ENCODE measurements at places on chromosomes 6 and 20.

DNA sequence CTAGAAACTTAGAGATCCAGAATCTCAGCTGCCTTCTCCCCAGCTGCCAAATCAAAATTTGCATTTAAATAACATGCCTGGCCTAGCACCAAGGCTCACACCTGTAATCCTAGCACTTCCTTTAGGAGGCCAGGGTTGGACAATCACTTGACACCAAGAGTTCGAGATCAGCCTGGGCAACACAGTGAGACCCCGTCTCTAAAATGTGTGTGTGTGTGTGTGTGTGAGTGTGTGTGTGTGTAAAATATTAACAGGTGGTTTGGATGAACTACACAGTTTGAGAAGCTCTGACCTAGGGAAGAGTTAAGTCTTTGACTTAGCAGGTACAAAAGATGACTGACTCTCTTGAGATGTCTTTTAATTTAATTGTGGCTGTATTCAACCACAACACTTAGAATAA is 20.2 kb upstream of the CD2AP start:
- DNase-seq = no peak

DNA sequence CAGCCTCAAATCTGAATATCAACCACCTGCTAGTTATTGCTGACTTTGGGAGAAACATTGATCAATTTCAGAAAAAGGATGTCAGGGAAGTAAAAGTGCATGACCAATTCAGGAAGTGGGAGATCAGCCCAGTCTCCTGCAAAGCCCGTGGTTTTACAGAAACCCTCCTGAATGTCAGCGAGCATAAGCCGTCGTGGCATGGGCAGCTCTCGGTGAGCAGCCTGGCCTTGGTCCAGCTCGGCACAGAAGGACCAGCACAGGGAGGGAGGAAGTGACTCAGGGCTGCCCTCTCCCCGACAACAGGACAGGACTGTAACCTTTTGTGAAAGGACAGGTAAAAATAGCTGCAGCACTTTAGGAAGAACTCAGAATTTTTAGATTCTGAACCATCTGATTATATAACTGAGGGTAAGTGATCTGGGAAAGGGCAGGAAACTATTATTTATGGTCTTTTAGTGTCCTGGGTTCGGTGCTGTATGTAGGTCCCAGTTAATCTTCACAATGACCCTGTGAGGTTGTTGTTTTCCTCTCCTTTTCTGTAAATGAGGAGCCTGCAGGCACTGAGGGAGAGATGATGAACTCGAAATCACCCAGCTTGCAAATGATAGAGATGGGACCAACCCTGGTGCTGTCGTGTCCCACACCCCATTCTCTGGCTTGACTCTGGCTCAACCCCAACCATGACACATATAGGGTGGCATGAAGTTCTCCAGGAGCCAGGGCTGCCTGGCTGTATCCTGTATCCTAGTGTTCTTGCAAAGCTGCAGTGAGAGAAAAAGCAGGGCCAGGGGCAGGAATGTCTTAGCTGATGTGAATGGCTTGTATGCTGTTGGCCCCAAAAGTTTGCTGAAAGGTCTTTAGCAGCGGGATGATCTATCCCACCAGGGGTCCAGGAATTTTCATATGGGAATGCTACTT is 37.6 kb downstream of the NRN1 start:
- no peak for DNase-seq

DNA sequence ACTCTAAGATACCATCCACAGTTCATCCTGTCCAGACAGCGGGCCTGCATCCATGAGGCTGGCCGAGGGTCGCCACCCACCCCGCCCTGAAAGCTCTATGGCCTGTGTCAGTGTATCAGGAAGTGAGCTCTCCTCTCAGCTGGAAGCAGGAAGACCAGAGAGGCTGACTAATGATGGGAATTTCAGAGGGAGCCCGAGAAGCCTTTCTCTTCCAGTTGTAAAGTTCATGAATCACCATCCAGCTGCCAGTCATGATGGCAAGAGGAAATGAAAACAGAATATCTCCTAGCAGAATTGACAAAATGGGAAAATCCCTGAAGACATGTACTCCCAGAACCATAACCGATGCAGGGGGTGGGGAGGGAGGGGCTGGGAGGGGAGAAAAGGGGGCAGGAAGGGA is 109.6 kb upstream of the RPS6KA2 start:
- no peak for DNase-seq

GRCh38 chr6:28734443-28734959 is 189.3 kb downstream of the TRIM27 start:
- no peak for DNase-seq

GRCh38 chr6:80440496-80441115 is 334.1 kb downstream of the BCKDHB start:
- no peak for DNase-seq

DNA sequence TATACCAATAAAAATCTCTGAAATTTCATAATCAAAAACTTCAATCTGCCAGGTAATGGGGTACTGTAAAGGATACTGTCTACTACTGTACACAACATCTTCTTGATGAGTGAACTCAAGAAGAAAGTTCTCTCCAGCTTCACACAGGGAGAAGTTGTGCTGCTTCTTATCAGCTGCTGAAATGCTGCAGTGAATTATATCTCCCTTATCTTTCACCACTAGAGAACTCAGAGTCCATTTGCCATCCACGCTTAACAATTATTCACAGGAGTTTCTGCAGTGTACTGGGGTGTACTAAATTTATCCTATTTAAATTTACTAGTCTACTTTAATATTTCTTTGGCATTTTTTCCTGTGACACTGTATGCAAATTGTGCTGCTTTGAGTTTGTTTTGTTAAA is 384.8 kb downstream of the TFAP2B start:
- DNase-seq = no peak

- DNase-seq = no peak
These were observed 120.0 kb upstream of the JAG1 start for GRCh38 chr20:10793766-10794165.

- DNase-seq = no peak
These were observed 31.8 kb upstream of the BLCAP start for GRCh38 chr20:37559312-37560027.

DNA sequence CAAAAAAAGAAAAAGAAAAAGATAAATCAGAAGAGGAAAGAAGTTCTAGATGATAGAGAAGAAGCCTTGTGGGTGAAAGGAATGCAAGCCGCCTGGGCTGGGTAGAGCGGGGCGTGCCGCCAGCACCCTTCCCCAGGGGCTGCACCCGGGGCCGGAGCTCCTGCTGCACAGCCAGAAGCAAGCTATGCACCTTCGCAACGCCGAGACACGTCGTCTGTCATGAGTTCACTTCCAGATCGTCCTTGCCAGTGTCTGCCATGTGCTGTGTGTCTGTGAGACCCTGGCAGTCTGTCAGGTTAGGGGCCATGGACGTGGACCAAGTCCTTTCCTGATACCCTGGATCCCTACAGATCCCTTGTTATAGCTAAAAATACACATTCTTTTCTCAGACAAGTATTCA is 25.5 kb upstream of the ADRM1 start:
- no peak for DNase-seq

GRCh38 chr6:2111162-2111677 is 134.2 kb downstream of the GMDS start:
- no peak for DNase-seq

GRCh38 chr6:36962874-36963273 is 8.3 kb downstream of the PI16 start:
- DNase-seq = peak; percentile 76

GRCh38 chr6:135600086-135600702 is 102.7 kb upstream of the AHI1 start:
- peak; percentile 13 for DNase-seq

GRCh38 chr6:48290595-48290994 is 179.6 kb upstream of the PTCHD4 start:
- DNase-seq = no peak

DNA sequence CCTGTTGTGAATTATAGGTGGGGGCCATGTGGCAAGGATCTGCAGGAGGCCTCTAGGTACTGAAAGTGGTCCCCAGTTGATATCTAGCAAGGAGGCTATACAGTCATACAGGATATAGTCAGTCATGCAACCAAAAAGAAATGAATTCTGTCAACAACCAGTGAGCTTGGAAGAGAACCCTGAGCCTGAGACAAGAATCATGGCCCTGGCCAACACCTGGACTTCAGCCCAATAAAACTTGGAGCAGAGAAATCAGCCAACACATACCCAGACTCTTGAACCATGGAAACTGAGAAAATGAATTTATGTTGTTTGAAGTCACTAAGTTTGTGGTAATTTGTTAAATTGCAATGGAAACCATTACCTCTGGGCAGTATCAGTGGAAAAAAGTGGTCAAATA is 370.2 kb downstream of the KIF16B start:
- DNase-seq = no peak

GRCh38 chr20:64222291-64222735 is 33.2 kb upstream of the PCMTD2 start:
- DNase-seq = no peak
